ENCODE measurements at places on chromosomes 12 and 14. TPM values are rescaled to one million over a fixed set of nuclear protein-coding genes. Genes with fewer than 3 reads are reported as not detected.

Gene SUOX
- 23.2 TPM for total RNA-seq

Gene REP15
- total RNA-seq = not detected

Gene C12orf42
- 0.37 TPM for total RNA-seq

Gene LRTM2
- total RNA-seq = 0.66 TPM

Gene SPIC
- total RNA-seq = not detected

Gene ATL1
- total RNA-seq = 3.7 TPM

Gene ATP23
- total RNA-seq = 5.6 TPM

Gene BDKRB2
- 0.18 TPM for total RNA-seq

Gene ENDOU
- not detected for total RNA-seq

Gene ZFYVE26
- total RNA-seq = 18.8 TPM

Gene FAM161B
- total RNA-seq = 0.66 TPM

Gene MYF5
- total RNA-seq = not detected

Gene TMEM119
- 0.20 TPM for total RNA-seq

Gene PSME2
- 112 TPM for total RNA-seq

Gene SOAT2
- not detected for total RNA-seq

Gene ZC2HC1C
- total RNA-seq = 1.3 TPM

Gene EFS
- 43.5 TPM for total RNA-seq

Gene ATG14
- 9.4 TPM for total RNA-seq

Gene KLHL33
- 0.17 TPM for total RNA-seq

Gene KRT80
- 0.11 TPM for total RNA-seq

Gene ZFYVE1
- 10.8 TPM for total RNA-seq

Gene DACT1
- total RNA-seq = 20.2 TPM

Gene CHGA
- 17.2 TPM for total RNA-seq

Gene OTOGL
- 0.39 TPM for total RNA-seq

Gene TCL1B
- 7.0 TPM for total RNA-seq

Gene COPZ1
- 116 TPM for total RNA-seq

Gene C12orf56
- 2.5 TPM for total RNA-seq

Gene PRKCH
- 8.7 TPM for total RNA-seq

Gene TGFB3
- total RNA-seq = 1.7 TPM

Gene IFI27
- total RNA-seq = 3.2 TPM

Gene SCNN1A
- 108 TPM for total RNA-seq

Gene PAPLN
- total RNA-seq = 9.3 TPM

Gene DIO2
- total RNA-seq = 0.04 TPM

Gene FAIM2
- total RNA-seq = 0.18 TPM

Gene GLIPR1L1
- total RNA-seq = 0.69 TPM

Gene SNAPC1
- 10.1 TPM for total RNA-seq

Data from WTC11 (cell line).